Stimulated activated CD8-positive, alpha-beta memory T cell treated with anti-CD3 and anti-CD28 coated beads, Interleukin-4, amount 100 ng/mL, for 1 hour (primary cell): ENCODE measurements at places on chromosomes 4 and X.
A peak's percentile ranks its signal among the peaks of the same experiment; 100 is the strongest.

DNA sequence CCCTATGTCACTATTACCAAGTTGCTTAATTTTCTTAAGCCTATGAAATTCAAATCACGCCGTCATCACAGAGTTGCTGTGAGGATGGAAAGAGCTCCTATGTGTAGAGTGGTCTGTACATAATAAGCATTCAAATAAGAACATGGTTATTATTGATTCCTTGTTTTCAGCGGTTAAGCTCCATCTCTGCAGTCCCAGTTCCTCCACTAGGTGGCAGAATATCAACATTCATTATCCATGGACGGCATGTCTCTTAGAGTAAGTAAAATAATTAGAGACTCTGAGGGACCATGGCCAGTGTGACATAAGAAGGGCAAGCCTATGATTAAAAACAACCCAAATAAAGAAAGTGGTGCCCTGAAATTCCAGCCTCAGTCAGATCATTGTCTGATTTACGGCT lies 132.5 kb upstream of the NHS start:
- no peak for DNase-seq

- DNase-seq, result no peak
Measured at GRCh38 chrX:15848576-15848975, 6.0 kb downstream of the AP1S2 start.

GRCh38 chrX:7987160-7988012 lies 60.2 kb upstream of the PNPLA4 start:
- DNase-seq, result no peak

GRCh38 chrX:136941396-136942337 lies 61.1 kb upstream of the RBMX start:
- DNase-seq, result no peak

GRCh38 chr4:117331817-117332216 lies 246.4 kb upstream of the TRAM1L1 start:
- DNase-seq, result no peak

- no peak for DNase-seq
Measured at GRCh38 chr4:141047228-141047884, 85.9 kb downstream of the RNF150 start.

DNA sequence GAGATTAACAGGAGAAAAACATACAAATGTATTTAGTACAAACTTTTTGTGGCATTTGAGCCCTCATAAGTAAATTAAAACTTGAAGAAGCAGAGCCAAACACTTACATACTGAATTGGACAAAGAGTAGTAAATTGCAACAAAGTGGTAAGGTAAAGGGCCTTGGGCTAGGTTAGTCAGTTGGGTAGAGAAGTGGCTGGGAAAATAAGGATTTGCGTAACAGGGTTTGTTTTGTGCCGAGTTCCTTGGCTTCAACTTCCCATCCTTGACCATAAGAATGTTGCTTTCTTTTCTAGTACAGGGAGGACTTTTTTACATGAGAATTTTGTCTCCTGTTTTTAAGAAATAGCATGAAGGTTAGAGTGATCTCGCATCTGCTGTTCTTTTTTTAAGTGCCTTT lies 33.3 kb upstream of the DSPP start:
- DNase-seq, result no peak

- DNase-seq, result no peak
Measured at GRCh38 chrX:151153667-151154066, 22.7 kb upstream of the GPR50 start.

GRCh38 chr4:6987588-6987961 lies 55.6 kb upstream of the TADA2B start:
- no peak for DNase-seq

GRCh38 chr4:3880615-3881120 lies 114.5 kb downstream of the ADRA2C start:
- peak; percentile 34 for DNase-seq

GRCh38 chr4:24116107-24116506 lies 226.3 kb upstream of the PPARGC1A start:
- no peak for DNase-seq

GRCh38 chr4:23747281-23747735 lies 142.5 kb downstream of the PPARGC1A start:
- DNase-seq, result no peak

DNA sequence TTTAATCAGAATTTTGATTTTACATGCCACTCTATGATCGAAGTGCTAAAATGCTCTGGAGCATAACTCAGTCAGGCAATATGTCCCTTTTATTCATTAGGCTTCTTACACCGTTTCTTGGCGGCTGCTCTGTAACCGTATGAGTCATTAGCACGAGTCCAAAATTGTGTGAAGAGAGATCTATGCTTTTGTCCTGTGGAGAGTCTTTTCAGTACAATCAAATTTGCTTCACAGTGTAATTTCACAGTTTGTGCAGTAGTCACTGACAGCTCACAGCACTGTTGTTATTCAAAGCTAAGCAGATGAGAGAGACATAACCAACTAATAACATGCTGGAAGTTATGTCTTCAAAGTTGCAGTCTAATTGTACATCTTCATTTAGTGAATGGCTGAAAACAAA lies 167.8 kb downstream of the PCDH10 start:
- DNase-seq, result no peak

DNA sequence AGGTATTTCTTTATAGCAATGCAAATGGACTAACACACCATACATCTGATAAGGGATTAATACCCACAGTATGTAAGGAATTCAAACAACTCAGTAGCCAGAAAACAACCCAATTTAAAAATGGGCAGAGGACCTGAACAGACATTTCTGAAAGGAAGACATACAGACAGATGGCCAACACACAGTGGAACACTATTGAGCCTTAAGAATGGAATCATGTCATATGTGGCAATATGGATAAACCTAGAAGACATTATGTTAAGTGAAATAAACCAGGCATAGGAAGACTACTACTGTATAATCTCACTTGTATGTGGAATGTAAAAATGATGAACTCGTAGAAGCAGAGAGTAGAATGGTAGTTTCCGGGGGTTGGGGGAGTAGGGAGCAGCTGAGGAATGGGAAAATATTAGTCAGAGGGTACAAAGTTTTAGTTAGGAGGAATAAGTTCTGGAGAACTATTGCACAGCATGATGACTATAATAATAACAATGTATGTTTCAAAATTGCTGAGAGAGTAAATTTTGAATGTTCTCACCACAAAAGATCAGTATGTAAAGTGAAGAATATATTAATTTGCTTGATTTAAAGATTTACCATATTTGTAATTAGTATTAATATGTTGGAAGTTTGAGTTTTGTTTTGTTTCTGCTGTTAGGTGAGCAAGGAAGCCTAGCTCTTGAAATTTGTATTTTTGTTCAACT lies 25.2 kb downstream of the WDR44 start:
- no peak for DNase-seq

- DNase-seq, result no peak
Measured at GRCh38 chr4:23814587-23814986, 75.3 kb downstream of the PPARGC1A start.

DNA sequence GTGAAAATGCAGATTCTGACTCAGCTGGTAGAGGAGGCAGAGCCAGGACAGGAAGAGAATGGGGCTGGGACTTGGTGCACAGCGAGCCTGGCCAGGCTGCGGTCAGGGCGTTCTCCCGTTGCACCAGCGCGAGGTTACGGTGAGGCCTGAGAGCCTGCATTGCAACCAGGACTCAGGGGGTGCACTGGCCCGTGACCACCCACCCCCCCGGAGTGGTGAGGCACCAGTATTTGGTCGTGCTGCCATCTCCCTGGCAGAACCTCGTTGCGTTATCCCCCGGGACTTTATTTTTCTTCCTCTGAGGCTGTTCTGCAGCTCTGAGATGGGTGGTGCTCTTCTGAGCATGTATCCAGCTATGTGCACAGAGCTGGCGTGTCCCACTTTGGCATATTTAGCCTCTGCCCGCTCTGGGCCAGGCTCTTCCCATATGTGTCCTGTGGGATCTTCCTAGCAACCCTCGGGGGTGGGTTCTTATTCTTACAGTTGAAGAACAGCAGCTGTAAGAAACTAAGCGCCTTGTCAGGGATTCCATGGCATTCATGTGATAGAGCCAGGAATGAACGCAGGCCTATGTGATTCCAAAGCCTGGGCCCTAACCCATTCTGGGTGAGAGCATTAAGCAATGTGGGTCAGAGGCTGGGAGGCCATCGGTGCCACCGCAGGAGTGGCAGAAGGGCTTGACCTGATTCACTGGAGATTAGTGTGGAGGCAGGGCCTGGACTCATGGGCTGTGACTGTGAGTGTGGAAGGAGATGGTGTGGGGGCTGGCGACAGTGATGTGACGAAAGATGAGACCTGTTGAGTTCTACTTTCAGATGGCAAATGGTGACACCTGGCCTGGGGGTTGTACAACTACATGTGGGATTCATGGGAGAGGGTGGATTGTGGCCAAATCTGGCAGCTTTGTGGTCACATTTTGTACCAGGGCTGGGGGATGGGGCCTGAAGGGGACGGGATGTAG lies 3.1 kb downstream of the TADA2B start:
- DNase-seq, result no peak

GRCh38 chrX:53116101-53116500 lies 22.2 kb downstream of the KANTR start:
- DNase-seq, result no peak

GRCh38 chr4:94500685-94501084 lies 48.9 kb downstream of the PDLIM5 start:
- no peak for DNase-seq

- no peak for DNase-seq
Measured at GRCh38 chrX:43016021-43016420, 238.1 kb upstream of the PPP1R2C start.

GRCh38 chrX:123607806-123608205 lies 125.0 kb downstream of the THOC2 start:
- no peak for DNase-seq

GRCh38 chrX:17595456-17596035 lies 141.7 kb upstream of the SCML1 start:
- DNase-seq, result no peak

DNA sequence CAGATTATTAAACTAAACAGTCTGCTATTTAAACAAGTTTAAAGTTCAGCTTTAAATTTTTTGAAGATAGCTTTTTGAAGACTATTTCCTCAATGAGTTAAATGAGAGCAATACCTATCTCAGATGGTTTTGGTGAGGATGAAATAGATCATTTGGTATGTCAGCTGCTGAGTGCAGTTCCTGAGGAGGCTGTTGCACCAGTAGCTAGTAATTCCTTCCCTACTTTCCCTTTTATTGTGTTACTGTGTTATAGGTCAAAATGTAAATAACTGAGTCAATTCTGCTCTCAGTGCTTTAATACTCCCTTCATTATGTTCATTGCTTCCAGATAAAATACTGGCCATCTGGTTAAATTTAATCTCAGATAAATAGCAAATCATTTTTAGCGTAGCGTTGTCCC lies 48.6 kb downstream of the BMPR1B start:
- no peak for DNase-seq

DNA sequence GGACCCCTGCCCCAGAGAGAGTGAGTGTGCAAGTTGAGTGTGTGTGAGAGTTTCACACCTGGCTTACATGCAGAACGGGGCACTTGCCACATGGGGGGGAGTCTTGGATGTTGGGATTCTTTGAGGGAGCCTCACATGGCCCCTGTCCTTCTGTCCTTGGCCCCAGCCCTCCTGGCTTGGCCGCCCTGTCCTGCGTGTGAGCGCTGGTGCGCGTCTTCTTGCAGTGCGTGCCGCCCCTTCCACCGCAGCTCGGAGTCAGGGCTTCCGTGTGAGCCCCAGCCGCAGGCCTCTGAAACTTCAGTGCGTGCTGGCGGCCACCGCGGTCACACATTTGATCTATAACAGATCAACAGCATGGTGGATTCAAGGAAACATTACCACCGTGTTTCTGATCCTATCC lies 30.1 kb upstream of the HGFAC start:
- no peak for DNase-seq

GRCh38 chr4:124964251-124964650 lies 251.7 kb upstream of the ANKRD50 start:
- no peak for DNase-seq

- DNase-seq, result no peak
Measured at GRCh38 chrX:41530085-41530484, 82.9 kb downstream of the NYX start.

GRCh38 chr4:83217721-83218522 lies 66.7 kb downstream of the COQ2 start:
- DNase-seq, result peak; percentile 31

- no peak for DNase-seq
Measured at GRCh38 chr4:118797558-118798142, 38.3 kb downstream of the SEC24D start.

GRCh38 chr4:76155979-76156378 lies 7.8 kb upstream of the NUP54 start:
- no peak for DNase-seq

DNA sequence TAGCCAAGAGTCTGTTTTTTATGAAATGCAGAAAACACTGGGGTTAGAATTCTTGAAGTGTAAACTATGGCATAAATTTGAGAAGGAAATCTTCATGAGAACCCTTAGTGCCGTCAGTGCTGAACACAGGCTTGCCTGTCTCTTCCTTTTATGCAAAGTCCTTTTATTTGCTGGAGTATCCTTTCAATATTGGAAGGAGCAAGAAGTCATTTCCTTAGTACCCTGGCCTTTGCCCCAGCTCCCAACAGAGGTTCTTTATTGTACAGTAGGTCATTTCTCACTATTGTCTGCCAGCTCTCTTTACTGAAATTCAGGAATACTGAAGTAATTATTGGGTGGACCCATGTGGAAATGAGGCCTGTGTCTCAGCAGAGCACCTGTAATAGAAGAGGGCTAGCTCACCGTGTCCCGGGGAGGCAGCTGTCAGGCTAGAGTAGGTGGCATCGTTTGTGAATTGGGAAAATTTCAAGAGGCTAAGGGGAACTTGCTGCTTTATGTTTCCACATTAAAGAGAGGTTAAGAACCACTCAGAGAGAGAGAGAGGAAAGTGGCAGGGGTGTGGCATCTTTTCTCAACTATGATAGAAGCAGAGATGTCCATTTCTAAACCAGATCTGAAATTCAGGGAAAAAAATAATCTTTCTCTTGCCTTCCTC lies 8.7 kb downstream of the FHDC1 start:
- DNase-seq, result no peak

GRCh38 chr4:41866799-41867677 lies 68.2 kb upstream of the TMEM33 start:
- no peak for DNase-seq

GRCh38 chrX:85627363-85627762 lies 247.9 kb upstream of the POF1B start:
- no peak for DNase-seq

- DNase-seq, result no peak
Measured at GRCh38 chr4:152189451-152190179, 346.3 kb downstream of the FBXW7 start.

GRCh38 chr4:99457270-99457669 lies 22.1 kb upstream of the ADH7 start:
- DNase-seq, result no peak

DNA sequence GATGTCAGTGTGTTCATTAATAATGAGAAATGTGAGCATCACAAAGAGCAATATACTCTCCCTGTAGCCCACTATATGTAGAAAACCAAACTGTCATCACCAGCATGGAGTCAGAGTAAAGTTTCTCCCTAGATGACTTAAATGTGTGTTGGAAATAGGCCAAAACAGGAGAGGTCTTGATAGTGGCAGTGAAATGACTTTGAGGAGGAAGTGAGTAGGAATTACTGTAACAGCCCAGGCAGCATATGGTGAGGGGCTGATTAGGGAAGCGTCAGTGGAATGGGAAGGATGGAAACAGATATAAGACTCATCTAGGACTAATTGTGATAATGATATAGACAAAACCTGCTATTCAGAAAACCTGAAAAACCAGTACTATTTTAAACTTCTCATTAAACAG lies 83.9 kb downstream of the ATXN3L start:
- no peak for DNase-seq

- DNase-seq, result no peak
Measured at GRCh38 chrX:153736071-153736820, 11.6 kb downstream of the ABCD1 start.

GRCh38 chr4:101104312-101105052 lies 242.8 kb downstream of the PPP3CA start:
- no peak for DNase-seq
